ENCODE measurements at places on chromosomes 1 and 21.

DNA sequence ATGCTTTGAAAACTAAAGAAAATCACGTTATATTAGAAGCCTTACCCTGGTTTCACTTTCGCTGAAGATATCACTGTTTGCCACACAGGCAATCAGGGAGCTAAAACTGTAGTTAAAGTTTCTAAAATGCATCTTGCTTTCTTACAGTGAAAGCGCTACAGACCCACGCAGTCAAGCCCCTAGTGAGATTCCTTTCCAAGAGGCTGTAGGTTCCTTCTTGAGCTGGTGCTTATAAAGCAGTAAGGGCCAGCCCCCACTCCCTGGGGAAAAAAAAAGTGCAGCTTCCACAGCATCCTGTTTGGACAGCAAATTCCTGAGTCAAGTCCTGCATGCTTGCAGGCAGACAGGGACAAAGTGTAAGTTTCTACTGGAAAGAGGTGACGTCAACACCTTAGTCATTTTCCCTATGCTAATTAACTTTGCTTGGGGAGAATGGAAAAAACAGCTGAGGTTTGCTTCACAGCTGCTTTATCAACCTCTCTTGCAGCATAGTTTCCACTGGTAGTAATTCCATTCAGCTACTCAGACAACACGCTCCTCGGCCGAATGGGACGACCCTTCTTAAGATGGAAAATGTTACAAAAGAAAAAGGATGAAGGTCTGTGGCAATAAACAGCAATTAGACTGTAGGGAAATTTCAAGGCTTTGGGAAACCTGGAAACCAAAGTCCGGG, 14.7 kb upstream of the KCNE1 start:
- DNase-seq, result peak; percentile 90

- no peak for DNase-seq
Observed at GRCh38 chr21:46081862-46082712, 15.8 kb upstream of the COL6A2 start.

GRCh38 chr1:198677027-198677426, 38.2 kb downstream of the PTPRC start:
- no peak for DNase-seq

- no peak for DNase-seq
Observed at GRCh38 chr1:29482991-29483390, 246.7 kb downstream of the PTPRU start.

DNA sequence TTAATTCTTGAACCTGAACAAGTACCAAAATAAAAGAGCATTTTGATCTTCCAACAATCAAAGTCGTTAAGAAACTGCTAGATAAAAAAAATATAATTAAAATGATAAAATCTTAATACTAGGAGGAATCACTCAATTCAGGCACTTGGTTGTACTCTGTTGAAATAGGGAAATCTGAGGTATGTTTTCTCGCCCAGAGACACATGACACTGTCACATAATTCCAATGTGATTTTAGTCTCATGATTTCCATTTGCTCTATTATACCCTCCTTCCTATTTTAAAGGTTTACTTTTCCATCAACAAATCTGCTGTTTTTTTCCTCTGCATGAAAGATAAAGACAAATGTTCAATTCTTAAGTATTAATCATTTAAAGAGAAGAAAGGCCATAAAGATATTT, 97.6 kb downstream of the ZZZ3 start:
- DNase-seq, result no peak

GRCh38 chr1:154697710-154698109, 89.7 kb upstream of the ADAR start:
- no peak for DNase-seq

GRCh38 chr21:43819511-43820405, 30.4 kb downstream of the RRP1 start:
- no peak for DNase-seq

DNA sequence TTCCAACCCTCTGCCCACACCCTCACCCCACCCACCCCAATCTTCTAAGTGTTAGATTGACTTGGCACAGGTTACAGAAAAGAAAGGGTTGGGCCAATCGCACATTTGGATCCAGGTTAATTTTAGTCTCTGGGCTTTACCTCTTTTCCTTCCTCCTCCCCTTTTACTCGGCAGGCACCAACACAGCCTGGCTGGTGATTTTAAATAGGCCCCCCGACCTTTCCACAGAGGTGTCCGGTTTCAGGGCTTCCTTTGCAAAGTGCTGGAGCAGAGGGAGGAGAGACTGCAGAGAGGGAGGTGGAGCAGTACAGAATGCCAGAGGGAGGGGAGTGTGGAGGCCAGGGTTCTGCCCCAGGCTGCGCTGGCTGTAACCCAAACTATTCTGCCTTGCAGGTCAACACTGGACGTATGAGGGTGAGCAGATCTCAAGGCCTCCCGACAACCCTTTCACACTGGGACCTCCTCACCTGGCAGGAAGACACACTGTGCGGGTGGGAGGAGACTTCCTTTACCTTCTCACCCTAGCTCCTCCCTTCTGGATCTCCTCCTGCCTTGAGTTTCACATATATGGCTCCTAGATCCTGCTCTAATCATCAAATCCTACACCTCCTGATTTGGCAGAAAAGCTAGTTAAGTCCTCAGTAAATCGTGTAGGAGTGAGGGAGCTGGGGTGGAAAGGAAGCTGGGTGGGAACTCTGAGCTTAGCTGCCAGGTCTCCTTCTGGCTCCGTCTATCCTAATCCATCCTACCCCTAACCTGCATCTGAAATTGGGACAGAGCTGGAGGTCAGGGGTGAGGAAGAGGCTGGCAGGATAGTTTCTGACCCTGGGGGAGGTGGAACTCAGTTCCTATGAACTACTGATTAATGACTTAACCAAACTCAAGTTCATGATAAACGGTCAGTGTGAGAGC, 2.4 kb downstream of the CA14 start:
- DNase-seq, result peak; percentile 66

- no peak for DNase-seq
Observed at GRCh38 chr1:30725450-30726095, 2.2 kb upstream of the MATN1 start.

GRCh38 chr1:6497215-6497866, 5.9 kb upstream of the PLEKHG5 start:
- DNase-seq, result no peak

- no peak for DNase-seq
Observed at GRCh38 chr1:154572468-154573167, 5.0 kb downstream of the CHRNB2 start.

DNA sequence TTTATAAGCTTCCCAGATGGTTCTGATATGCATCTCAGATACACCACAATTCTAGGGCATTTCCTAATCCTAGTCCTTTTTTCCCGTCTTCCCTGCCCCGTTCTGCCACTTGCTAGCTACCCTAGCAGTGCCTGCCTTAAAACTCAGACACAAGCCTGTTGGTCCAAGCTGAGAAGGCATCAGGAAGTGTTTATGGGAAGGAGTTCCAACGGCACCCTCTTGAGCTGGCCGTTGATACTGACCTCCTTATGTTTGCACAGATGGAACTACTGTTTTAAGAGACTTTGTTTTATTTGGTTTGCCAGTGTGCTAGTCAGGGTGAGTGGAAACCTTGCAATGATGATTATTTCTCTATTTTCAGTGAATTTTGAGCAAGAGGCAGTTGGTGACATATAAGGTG, 67.2 kb downstream of the UCK2 start:
- no peak for DNase-seq

GRCh38 chr21:38486706-38487105, 11.6 kb downstream of the ERG start:
- no peak for DNase-seq

DNA sequence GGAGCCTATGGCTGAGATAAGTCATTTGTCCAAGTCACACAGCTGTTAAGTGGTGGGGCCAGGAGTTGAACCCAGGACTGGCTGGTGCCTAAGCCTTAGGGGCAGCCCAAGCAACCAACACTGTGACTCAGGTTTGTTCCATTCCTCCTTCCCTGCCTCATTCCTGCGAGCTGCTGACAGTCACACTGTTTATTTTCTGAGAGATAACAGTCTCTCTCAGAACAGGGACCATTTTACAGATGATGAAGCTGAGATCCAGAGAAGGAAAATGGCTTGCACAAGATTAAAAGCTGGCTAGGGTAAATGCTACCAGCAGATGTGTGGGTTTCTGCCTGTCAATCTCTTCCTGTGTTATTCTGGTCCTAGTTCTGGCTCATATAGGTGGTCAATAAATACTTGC, 24.3 kb upstream of the TCEA3 start:
- DNase-seq, result no peak

GRCh38 chr1:21451212-21451611, 11.3 kb downstream of the NBPF3 start:
- DNase-seq, result no peak

Data from right hindlimb (tissue), 1 donor.